Left lobe of liver (tissue), 2 donors: ENCODE measurements at places on chromosomes 3 and 15. TPM values are rescaled to one million over a fixed set of nuclear protein-coding genes. Genes with fewer than 3 reads are reported as not detected.

Gene CFAP44
- 3.7 TPM for total RNA-seq

Gene MST1R
- total RNA-seq = 1.3 TPM

Gene ASB14
- not detected for total RNA-seq

Gene IL17RB
- total RNA-seq = 23.2 TPM

GRCh38 chr3:20015525-20015924 lies 3.5 kb upstream of the PP2D1 start:
- DNase-seq = no peak

DNA sequence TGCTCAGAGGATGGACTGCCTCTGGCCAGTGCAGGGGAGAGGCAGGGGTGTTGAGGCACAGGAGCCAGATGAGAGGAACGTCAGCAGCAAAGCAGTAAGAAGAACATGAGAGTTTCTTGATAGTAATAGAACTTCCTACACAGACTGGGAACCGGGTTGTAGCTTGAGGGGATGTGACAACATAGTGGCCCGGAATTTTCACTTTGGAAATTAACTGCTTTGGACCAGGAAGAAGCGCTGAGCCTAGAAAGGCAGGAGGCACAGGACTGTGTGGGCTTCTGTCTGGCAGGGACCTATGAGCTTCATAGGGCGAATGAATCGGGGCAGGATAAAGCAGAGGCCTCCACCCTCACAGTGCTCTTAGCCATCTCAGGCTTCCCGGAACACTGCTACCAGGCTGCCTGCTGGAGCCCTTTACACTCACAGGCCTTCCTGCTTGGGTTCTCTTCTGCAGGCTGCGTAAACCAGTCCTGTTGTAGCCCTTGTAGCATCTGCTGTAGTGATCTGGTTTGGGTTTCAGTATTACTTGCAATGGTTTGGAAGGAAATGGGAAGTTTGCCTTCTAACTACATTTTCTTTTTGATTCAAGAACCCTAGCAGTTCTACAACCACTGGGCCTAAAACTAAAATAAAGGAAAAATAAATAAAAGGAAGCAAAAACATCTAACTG lies 3.3 kb upstream of the ADPGK start:
- DNase-seq = no peak

- DNase-seq = no peak
These were observed 43.6 kb downstream of the ROBO1 start for GRCh38 chr3:79724206-79724605.

DNA sequence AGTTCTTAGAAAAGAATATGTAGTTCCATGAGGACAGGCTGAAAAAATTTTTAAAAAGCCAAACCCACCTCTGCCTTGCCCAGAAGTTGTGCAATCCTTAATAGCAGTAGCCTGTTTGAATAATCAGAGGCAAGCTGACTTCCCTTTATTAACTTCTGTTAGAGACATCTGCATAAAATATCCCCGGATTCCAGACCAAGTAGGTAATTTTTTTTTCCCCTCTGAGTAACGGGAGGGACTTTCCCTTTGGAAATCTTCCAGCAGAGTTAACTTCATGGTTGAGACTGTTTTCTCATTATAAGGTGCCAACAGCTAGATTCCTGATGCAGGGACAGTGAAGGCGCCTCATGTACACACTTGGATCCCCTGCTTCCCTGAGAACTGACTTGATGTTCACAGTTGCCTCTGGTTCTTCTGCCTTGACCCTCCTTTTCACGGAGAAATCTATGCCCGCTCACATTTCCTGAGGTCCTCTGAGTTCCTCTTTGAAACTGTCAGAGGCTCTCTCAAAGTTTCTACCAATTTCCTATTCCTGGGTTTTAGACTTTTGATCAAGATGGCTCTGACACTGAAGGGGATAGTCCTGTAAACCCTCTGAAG lies 227.6 kb upstream of the BHLHE40 start:
- DNase-seq = no peak

- no peak for DNase-seq
These were observed 229.2 kb downstream of the ZNF621 start for GRCh38 chr3:40753951-40754350.

DNA sequence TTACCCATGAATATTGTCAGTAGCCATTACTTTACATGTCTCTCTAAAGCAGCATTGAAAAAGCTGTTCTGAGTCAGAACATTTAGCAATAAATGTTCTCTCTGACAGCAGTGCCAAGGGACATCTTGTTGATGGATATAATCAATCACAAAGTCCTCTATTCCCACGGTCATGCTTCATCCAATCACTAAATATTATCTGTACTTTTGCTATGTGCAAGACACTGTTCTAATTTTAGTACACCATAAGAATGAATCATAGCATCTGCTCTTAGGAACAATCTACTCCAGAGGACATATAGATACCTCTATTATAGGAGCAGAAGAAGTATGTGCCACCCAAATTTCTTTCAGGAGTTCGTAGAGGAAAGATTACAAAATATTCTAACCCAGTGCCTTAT lies 142.5 kb upstream of the MBNL1 start:
- DNase-seq = no peak

DNA sequence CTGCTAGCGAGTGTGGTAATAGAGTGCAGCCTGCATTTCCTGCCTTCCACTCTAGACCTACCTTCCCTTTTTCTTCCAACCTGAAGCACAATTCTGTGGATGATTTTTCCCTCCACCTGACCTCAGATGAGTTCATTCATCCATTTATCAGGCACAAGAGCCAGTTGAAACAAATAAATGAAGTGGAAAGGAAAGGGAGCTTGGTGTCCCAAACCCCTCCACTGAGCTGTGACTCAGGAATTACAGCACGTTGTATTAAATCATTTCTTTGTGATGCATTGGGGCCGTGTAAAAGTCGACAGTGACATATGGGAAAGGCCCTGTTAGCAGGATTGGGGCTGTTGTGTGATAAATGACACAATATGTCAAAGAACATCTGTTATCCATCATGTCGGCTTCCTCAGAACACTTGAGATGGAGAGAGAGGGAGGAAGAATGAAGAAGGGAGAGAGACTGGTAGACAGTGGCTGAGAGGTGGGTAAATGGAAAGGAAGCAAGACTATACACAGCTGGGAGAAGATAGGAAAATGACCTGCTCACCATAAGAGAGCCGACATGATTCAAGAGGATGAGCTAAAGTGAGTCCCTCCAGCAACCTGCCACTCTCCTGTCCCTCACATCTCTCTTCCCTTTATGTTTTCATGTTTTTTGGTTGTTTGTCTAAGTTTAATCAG lies 366.0 kb downstream of the AGBL1 start:
- no peak for DNase-seq

DNA sequence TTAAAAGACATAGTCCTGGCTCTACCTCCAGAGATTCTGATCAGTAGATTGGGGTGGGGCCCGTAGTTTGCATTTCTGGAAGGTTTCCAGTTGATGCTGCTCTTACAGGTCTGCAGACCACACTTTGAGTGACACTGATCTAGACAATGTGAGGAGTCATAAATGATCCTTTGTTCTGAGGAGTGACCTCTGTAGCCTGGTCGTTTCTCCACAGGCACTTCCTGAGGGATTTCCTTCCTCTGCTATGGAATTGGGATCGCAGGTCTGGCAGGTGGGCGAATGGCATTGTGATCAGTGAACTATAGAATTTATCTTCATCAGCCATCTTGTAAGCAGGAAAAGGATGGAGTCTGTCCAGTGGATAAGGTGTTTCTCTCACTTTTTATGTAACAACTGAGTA lies 5.5 kb downstream of the GFM1 start:
- DNase-seq = no peak

DNA sequence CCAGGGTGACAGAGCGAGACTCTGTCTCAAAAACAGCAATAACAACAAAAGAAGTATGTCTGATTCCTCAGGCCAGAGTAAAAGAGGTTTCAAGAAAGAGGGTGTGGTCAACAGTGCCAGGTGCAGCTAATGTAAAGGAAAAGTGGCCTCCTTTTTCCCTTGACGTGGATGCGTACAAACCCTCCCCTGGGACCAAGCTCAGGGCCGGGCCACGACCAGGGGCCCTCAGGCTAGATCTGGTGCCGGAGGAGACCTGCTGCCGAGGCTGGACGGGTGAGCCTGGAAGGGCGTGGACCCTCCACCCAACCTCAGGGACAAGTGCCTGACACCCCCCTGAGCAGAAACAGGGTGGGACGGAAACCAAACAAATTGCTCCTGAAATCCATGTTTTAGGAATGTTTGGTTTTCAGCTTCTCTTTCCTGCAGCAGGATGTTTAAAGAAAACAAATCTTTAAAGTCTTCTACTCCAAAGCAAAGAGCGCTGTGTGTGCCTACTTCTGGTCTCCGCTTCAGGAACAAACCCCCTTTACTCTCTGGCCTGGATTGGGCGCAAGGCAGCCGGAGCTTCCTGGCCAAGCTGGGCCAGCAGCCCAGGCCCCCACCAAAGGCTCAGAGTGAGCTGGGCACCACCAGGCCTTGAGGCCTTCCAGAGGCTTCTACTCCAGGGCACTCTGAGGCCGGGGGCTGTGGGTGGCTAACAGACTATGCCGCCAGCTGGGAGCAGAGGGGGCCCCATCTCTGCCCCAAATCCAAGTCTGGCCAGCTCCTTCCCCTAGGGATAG lies 21.4 kb downstream of the ZDHHC19 start:
- DNase-seq = no peak

GRCh38 chr15:53133255-53133850 lies 343.2 kb upstream of the ONECUT1 start:
- peak; percentile 58 for DNase-seq

DNA sequence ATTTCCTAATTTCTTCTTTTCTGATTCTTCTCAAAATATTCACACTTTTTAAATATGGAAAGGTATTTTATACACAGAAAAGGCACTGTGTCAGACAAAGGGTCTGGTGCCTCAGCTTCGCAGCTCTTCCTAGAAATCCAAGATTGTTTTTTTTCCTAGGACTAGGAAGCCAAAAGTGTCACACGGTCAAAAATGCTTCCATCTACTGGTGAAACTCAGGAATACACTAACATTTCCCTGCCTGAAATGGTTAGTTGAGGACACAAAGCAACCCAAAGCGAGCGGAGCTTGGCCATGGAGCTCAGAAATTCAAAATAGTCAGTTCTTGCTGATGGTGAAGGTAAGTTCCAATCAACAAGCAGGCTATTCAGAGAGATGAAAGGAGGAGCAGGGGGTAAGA lies 426.5 kb upstream of the RASGRP1 start:
- DNase-seq = no peak

GRCh38 chr15:49044766-49045606 lies 1.3 kb downstream of the SECISBP2L start:
- DNase-seq = no peak

- DNase-seq = no peak
These were observed 124.1 kb upstream of the THBS1 start for GRCh38 chr15:39456582-39457330.

GRCh38 chr3:16907243-16907642 lies 22.5 kb downstream of the PLCL2 start:
- no peak for DNase-seq

DNA sequence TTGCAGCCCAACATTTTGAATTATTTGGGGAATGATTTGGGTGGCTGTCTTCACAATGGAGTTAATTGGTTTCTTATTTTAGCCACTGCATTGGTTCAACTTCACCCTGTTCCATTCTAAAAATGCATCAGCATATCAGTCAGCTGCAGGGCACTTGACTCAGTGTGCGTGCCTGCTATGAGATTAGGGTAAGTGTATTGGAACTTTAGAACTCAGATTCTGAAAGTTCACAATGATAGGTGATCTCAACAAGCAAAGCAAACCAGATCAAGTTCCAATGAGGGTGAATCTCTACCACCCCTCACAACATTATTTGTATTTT lies 265.0 kb downstream of the ZPLD1 start:
- no peak for DNase-seq

DNA sequence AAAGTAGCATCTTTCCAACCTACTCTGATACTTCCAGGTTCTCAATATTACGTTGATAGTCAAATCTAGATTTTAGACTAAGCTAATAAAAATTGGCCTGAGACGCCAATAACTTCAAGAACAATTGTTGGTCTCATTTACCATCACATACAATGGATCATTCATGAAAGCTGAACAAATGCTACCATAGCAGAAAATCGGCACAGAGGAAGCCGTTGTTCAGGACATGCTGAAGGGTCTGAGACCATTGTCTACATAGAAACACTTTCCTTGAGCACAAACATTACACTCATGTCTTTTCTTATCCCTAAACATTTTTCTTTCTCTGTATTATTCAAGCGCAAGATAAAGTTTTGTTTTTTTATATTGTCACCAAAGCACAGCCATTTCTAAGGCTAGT lies 37.2 kb upstream of the FHIT start:
- DNase-seq = no peak

GRCh38 chr15:86611417-86612040 lies 531.9 kb downstream of the AGBL1 start:
- no peak for DNase-seq

GRCh38 chr3:59538753-59539432 lies 489.1 kb upstream of the CFAP20DC start:
- no peak for DNase-seq

DNA sequence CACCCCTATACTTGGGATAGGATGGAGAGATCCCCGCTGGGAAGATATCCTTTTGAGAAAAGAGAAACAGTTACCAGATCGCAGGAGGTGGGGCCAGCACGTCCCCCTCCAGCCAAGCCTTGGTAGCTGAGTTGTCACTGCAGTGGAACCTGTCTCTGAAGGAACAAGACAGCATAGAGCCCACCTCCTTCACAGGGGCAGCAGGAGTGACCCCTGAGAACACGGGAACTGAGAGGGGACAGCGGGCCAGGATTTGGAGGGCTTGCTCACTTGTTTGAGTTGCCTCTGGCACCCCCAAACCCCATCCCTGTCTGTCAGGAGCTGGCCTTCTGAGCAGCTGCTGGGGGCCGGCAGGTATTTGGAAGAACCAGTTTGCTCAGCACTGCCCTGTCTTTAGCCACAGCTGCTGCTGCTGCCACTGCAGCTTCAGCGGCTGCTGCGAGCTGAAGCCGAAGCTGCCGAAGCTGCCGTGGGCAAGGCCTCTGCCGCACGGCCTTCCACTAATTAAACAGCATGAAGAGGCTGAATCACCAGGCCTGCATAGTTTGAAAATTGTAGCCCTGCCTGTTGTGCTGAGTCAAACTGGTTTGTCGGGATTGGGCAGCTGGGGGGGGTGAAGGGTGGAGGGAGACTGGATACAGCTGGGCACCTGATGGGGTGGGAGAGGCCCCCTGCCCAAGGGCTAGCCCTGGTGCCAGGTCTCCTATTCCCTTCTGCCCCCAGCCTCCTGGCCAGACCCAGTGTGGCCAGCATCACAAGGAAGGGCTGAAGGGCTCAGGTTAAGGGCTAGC lies 4.0 kb downstream of the EPHB3 start:
- DNase-seq = no peak

- DNase-seq = no peak
These were observed 129.1 kb downstream of the WNT7A start for GRCh38 chr3:13750731-13751130.

DNA sequence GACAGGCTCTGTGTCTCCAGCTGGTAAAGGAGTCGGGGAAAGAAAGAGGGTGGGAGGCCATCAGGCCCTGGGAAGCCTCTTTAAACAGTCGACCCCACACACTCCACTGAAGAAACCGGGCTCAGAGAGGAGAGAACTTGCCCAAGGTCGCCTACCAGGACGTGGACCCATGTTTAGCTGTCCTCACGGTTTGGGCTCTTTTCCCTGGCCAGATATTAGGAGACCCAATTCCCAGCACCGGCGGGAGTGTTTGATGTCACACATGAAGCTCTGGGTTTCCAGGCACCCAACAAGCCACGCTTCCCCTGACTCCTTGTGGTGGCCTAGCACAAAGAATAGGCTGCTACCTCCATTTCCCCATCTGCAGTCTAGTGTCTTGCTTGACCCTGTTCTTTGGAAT lies 52.2 kb upstream of the GRIP2 start:
- DNase-seq = no peak
